ENCODE measurements at places on chromosomes 6 and 20.

- peak; percentile 89 for DNase-seq
Observed at GRCh38 chr6:43724914-43725642, 37.5 kb upstream of the MRPS18A start.

GRCh38 chr6:108068182-108068581 is 6.4 kb downstream of the OSTM1 start:
- DNase-seq, result no peak

DNA sequence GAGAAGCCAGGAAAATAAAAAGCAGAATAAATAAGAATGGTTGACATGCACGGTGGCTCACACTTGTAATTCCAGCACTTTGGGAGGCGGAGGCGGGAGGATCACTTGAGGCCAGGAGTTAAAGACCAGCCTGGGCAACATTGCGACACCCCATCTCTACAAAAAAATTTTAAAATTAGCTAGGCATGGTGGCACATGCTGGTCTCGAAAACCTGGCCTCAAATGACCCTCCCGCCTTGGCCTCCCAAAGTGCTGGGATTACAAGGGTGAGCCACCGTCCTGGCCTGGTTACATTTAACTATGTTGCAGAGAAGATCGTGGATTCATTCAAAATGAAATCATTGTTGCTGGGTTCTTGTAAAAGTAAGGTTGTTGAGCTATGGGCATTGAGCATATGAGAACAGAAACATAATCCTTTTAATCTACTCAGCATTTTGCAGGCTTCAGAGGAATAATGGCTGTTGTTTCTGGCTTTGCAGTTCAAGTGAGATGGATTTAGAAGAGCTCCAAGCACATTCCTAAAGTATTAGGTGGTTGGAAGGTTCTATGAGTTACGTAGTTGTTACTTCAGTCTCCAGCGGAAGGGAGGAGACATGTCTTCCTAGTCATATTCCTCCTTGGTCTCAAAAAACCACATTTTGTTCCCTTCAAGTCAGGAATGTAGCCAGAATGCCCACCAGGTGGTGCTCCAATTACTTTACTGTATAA is 45.6 kb upstream of the RAB23 start:
- DNase-seq, result peak; percentile 27

DNA sequence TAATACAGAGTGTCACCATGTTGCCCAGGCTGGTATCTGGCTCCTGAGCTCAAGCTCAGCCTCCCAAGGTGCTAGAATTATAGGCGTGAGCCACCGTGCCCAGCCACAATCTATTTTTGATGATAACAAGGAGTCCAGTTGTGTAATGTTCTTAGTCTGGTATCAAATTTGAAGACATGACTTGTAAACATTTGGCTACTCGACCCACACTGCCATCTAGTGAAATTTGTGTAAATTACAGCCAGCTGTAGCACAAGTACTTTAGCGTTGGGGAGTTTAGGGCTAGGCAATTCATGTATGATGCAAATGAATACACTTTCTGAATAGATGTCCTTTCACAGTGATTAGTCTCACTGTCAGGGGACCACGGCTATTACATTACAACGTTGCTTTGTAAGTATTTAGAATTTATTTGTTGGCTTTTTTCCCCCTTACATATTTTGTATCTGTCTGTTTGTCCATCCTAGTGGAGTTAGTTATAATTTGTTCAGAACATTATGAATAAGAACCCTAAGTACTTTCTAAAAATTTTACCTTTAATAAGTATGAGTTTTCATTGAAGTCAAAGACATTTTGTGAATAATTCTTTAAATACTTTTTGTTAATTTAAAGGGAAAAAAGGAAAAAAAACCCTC is 139.7 kb downstream of the PRDM13 start:
- peak; percentile 59 for DNase-seq

DNA sequence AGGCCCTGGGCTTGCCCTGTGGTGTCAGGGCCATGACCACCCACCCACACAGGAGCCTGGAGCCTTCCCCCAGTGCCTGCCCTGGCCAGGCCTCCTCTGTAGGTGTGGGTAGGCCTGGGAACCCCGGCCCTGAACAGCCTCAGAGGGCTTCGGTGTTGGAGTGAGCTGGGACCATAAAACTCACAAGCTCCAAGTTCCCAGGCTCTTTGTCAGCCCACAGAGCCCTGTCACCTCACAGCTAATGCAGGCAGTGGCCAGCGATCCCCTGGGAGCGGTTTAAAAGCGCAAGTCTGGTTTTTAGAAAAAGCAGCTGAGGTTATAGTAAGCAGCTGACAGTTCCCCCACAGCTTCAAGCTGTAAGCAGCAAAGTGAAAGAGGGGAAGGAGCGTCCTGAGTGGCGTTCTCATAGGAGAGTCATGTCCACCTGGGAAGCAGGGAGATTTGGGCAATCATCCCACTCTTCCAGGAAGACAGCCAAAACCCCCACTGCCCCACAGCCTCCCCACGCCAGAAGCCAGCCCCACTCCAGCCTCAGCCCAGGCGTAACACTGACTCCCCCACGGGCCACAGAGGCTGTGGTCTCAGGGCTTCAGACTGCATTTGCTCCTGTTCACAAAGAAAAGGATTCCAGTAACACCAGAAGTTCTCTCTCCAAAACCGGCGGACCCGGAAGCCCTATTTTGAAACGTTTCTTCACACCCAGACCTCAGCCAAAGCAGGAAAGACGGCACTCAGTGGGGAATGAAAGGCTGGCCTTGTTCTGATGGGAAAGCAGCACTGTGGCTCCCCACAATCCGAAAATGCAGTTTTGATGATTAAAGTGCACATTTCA is 34.3 kb upstream of the FOXC1 start:
- no peak for DNase-seq

All from activated T-cell treated with anti-CD3 and anti-CD28 coated beads, Interleukin-2, amount 50 U/mL, for 72 hours (primary cell).